Epithelial cell of proximal tubule (primary cell): ENCODE measurements at places on chromosomes 1 and 21.

DNA sequence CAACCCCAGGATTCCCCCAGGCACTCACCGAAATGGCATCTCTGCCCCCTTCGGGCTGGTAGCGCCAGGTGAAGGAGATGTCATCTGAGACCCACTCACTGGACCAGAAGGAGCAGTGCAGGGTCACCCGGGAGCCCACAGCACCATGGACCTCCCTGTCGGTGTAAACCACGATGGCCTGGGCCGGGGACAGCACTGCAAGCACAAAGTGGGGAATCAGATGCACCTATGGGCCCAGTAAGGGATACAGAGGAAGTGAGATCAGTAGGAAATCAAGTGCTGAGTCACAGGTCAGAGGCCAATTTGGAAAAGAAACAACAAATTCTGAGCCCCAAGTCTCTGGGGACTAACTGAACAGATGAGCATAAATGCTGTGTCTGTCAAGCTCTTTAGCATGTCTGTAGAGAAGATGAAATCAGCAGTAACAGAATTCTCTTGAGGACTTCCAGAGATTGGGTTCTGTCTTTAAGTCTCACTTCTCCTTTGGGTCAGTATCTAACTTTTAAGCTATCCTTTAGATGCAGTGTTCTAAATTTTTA lies 2.5 kb downstream of the MPZ start:
- DNase-seq, result no peak

GRCh38 chr1:241532162-241532531 lies at the start of gene KMO:
Gene KMO (plus strand): TSS chr1:241532378. CDS start chr1:241532445, 67 bp downstream.
- no peak for DNase-seq

DNA sequence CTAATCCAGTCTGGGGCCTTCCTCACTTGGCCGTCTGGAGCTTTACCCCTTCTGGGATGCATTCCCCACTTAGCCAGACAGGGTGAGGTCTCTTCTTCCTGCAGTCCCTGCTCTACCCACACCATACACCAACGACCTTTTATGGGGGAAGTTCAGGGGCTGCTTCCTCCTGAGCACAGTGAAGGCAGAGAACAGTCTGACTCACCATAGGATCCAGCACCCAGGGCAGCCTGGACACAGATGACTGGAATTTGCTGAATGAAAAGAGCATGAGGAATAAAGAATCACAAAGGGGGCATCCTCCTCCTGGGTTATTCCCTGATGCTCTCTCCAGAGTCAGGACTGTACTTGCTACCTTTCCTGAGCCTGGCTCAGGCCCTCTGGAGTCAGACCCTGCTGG lies 4.6 kb upstream of the FOXE3 start:
- no peak for DNase-seq

DNA sequence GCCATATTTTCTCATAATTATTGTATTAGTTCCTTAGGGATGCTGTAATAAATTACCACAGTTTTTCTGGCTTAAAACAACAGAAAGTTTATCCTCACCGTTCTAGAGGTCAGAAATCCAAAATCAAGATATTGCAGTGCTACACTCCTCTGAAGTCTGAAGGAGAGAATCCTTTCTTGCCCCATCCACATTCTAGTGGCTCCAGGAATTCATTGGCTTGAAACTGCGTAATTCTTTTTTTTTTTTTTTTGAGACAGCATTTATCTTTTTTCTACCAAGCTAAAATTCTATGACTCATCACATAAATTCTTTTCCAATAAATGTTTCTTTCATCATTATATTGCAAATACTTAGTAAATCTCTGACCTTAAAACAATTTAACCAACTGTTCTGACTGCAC lies 451.0 kb upstream of the RGS18 start:
- no peak for DNase-seq

DNA sequence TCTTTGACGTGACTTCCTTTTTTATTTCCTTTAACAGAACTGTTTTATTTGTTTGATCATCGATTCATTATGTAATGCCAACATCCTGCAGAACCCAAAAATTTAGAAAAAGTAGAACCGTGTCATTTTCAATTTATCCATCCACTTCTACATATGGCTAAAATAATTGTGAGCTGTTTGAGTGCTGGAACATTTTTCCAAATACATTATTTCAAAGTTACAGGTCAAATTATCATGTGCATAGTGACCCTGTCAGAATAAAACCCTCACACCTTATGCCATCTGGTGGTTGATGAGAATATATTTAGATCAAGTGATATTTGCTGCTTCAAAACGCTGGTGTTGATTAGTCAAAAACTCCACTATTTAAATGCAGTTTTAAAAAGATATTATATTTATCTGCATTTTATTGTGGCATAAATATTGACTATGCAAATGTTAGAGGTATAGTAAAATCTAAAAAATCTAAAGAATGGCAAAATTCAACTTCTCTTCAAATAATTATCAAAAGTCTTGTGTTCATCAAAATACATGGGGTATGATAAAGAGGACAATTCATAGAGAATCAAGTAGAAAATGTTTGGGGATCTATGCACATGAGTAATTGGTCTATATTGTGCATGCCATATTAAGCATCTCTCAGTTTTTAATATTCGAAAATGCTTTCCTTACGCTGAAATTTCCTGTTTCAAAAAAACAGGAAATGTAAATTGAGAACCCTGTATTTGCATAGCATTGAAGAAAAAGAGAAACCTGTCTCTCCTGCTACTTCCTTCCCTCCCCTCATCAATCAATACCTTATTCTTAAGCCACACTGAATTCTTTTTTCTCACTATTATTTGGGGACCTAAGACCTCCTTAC lies 39.7 kb downstream of the UBE2U start:
- no peak for DNase-seq

DNA sequence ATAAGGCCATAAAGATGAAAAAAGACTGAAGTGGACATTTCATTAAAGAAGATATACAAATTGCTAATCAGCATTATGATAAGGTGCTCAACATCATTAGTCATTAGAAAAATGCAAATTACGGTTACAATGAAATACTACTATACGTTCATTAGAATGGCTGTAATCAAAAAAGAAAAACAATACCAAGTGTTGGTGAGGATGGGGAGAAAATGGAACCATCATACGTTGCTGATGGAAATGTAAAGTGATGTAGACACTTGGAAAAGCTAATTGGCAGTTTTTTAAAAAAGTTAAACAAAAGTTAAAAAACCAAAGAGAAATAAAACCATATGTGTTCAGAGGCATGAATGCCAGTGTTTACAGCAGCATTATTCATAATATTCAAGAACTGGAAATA lies 8.6 kb upstream of the SOD1 start:
- no peak for DNase-seq
